Keratinocyte (primary cell): ENCODE measurements at places on chromosomes 6 and 20. TPM values are rescaled to one million over a fixed set of nuclear protein-coding genes. Genes with fewer than 3 reads are reported as not detected.

GRCh38 chr6:125699591-125699990 is 49.8 kb upstream of the HEY2 start:
- DNase-seq, result no peak

DNA sequence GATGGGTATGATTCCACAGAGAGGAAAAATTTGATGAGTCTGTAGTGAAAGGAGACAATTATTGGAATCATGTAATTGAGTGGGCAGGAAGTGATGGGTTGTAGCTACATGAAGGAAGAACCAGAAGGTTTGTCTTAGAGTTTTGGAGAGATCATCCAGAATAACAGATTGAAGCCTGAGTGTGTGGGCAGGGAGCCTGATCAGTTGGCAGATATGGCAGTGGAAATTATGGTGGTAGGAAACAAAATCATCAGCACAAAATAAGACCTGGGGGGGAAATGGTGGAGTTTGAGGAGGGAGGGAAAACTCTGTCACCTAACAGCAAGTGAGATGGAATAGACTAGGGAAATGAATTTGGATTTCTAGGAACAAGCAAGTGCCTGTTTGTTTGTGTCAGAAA is 606.6 kb upstream of the MAP3K7 start:
- DNase-seq, result no peak

GRCh38 chr6:44463728-44464450 is 76.4 kb downstream of the CDC5L start:
- DNase-seq, result no peak

- DNase-seq, result no peak
Measured at GRCh38 chr20:8749986-8750385, 318.9 kb upstream of the PLCB4 start.

GRCh38 chr20:36085686-36086267 is 68.8 kb upstream of the EPB41L1 start:
- DNase-seq, result peak; percentile 46

- DNase-seq, result no peak
Measured at GRCh38 chr6:3336859-3337515, 78.2 kb downstream of the PSMG4 start.

DNA sequence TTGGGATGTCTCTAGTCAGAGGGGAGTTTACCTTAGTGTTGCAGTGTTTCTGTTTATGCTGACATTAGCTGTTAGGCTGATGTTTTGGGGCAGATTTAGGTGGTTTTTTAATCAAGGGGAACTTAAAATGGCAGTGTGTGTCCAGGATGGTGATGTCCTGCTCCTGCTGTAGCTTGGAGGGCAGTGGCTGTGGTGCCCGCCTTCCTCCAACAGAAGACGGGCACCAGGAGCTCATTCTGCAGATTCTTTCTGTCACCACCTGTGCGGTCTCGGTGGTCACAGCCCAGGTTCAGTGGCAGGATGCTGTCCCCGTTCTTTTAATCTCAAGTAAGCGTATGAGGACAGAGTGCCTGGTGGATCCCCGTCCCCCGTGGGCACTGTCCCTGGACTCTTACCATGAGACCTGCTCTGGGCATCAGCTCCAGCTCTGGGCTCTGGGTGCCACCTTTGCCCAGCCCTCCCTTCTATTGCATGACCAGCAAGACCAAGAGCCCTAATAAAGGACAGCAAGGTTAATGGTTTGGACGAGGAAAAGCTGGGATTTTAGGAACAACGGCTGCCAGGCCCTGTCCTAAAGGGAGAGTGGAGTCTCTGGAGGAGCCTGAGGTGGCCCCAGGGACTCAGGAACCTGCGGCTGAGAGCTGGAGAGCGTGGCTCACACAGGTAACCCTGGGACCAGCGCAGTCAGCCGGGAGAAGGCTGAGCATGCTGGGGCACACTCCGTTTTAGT is 217.3 kb downstream of the ERMARD start:
- DNase-seq, result no peak

GRCh38 chr20:14470231-14470899 is 133.0 kb upstream of the FLRT3 start:
- no peak for DNase-seq

DNA sequence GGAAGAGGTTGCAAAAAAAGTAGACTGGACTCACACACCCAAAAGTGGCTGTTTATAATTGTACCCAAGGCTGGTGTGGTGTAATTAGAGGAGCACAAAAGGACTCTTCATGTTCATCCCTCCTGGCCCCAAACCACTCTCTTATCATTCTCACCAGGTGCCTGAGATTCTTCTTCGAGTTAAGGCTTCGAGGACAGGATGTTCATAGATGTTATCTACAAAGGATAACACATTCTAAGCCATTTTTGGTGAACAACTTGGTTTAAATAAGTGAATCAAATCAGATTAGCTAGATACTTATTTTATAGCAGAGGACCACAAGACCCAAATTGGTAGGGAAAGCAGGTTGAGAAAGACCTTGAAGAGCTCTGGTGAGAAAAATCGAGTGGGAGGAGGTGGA is 73.1 kb upstream of the SUPT3H start:
- no peak for DNase-seq

DNA sequence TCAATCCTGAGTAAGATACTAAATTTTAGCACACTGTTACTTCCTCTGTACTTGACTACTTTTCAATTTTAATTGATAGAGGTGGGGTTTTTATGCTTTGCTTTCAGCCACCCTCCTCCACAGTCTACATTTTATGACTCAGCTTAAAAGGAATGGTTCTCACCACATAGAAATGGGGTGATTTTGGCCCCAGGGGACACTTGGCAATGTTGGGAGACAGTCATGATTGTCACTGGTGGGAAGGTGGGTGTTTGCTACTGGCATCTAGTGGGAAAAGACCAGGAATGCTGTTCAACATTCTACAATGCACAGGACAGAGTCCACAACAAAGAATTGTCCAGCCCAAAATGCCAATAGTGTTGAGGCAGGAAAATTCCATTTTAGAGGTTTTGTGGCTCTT is 71.3 kb downstream of the PCSK2 start:
- DNase-seq, result no peak

GRCh38 chr6:5412663-5413062 is 151.3 kb downstream of the FARS2 start:
- DNase-seq, result no peak

DNA sequence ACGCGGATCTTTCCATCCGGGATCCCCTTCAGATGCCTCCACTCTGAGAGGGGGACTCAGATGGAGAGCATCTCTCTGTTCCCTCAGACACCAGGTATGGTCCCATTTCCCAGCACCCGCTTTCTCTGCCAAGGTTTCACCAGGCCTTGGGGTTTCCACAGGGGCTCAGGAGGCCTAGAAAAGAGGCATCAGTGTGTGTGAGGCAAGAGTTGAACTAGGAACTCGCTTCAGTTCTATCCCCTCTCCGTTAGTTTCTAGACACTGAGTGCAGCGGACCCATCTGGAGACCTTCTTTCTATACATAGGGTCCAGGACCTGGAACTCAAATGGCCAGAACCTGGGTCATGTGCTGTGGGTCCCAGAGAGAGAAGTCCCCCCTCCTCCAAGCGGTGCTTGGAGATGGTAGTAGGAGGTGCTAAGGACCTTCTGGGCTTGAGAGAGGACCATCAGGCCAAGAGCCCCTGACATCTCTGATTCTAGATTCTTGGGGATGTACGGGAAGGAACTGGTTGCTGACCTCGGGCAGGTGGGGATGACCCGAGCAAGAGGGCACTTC is 2.1 kb downstream of the SLC12A5 start:
- DNase-seq, result no peak

The FERMT1 gene
- 68.4 to 312 TPM (median 134 TPM) in 3 replicates for polyA plus RNA-seq

The GID8 gene
- 20.7 to 27.9 TPM (median 23.7 TPM) in 3 replicates for polyA plus RNA-seq

The CFAP61 gene
- 0.15 to 0.61 TPM (median 0.25 TPM) in 3 replicates for polyA plus RNA-seq

The MEI4 gene
- 0.01 TPM in 2 of 3 replicates, not detected in the other for polyA plus RNA-seq

The GPR63 gene
- 0.79 to 1.9 TPM (median 1.6 TPM) in 3 replicates for polyA plus RNA-seq

The ELOVL4 gene
- 2.9 to 6.1 TPM (median 4.8 TPM) in 3 replicates for polyA plus RNA-seq

The CEP85L gene
- polyA plus RNA-seq, result 1.4 to 3.5 TPM (median 1.6 TPM) in 3 replicates

The MTCH1 gene
- polyA plus RNA-seq, result 72.9 to 90.3 TPM (median 88.8 TPM) in 3 replicates

The BNIP5 gene
- not detected in 3 replicates for polyA plus RNA-seq
